ENCODE measurements at places on chromosomes 5 and 9.

- no peak overlapping the region for H3K4me3 ChIP-seq
- H3K27ac ChIP-seq, result no peak overlapping the region
- no peaks in the 10 kb centered on the region for H3K27me3 ChIP-seq
- H3K4me1 ChIP-seq, result no peaks in the 10 kb centered on the region
These were observed 700.2 kb upstream of the PTPRD start for GRCh38 chr9:11312966-11313365.

- peaks cover 9% of the 10 kb centered on the region for H3K27me3 ChIP-seq
- no peaks in the 10 kb centered on the region for H3K4me1 ChIP-seq
- H3K4me3 ChIP-seq, result no peak overlapping the region
- H3K36me3 ChIP-seq, result peaks cover 2% of the 10 kb centered on the region
- no peak overlapping the region for H3K27ac ChIP-seq
- DNase-seq, result no peak
These were observed 167.3 kb downstream of the SEC61B start for GRCh38 chr9:99389087-99390033.

DNA sequence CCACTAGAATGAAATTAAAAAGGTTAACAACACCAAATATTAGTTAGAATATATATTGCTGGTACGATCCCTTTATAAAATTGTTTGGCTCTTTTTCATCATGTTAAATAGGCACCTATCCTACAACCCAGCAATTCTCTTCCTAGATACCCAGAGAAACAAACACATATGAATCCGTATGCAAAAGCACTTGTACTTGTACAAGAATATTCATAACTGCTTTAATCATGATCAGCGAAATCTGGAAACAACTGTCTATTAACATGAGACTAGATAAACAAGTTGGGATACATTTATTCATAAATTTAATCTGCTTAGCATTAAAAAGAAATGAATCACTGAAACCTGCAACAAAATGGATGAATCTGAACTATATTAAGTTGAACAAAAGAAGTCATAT, 113.7 kb upstream of the MAP1B start:
- H3K27me3 ChIP-seq, result peaks cover 26% of the 10 kb centered on the region
- DNase-seq, result no peak
- no peak overlapping the region for H3K27ac ChIP-seq

GRCh38 chr5:92421942-92422341, 1038.8 kb upstream of the ARRDC3 start:
- no peaks in the 10 kb centered on the region for H3K36me3 ChIP-seq
- no peaks in the 10 kb centered on the region for H3K27me3 ChIP-seq
- H3K4me1 ChIP-seq, result no peaks in the 10 kb centered on the region

DNA sequence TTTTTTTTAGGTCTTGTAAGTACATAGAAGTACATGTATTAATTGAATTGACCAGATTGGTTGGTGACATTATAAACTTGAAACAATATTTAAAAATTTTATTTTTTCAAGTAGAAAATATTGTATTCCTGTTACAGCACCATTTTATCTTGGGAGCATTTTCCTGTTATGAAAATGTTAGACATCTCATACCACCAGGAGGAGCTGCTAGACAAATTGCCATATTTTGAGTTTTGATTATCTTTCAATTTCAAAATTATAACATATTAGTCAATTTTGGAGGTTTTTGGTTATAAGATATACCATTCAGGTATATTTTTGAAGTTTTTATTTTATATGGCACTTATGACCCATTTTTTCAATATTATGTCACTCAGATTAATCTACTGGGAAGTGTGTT, 84.4 kb downstream of the CNTLN start:
- DNase-seq, result no peak
- H3K27me3 ChIP-seq, result no peaks in the 10 kb centered on the region
- no peaks in the 10 kb centered on the region for H3K4me1 ChIP-seq

- H3K4me3 ChIP-seq, result no peak overlapping the region
- no peak overlapping the region for H3K27ac ChIP-seq
- no peaks in the 10 kb centered on the region for H3K36me3 ChIP-seq
- H3K27me3 ChIP-seq, result peaks cover 11% of the 10 kb centered on the region
These were observed 125.9 kb upstream of the OSMR start for GRCh38 chr5:38719916-38720315.

GRCh38 chr5:94811331-94811730, 192.9 kb downstream of the SLF1 start:
- H3K27me3 ChIP-seq, result no peaks in the 10 kb centered on the region
- H3K4me1 ChIP-seq, result no peaks in the 10 kb centered on the region
- no peak for DNase-seq
- no peak overlapping the region for H3K27ac ChIP-seq
- no peak overlapping the region for H3K4me3 ChIP-seq

- DNase-seq, result no peak
- H3K36me3 ChIP-seq, result peaks cover 4% of the 10 kb centered on the region
- H3K4me1 ChIP-seq, result peaks cover 79% of the 10 kb centered on the region
- peak overlapping the region; percentile 94 for H3K4me3 ChIP-seq
- H3K27me3 ChIP-seq, result no peaks in the 10 kb centered on the region
- H3K27ac ChIP-seq, result peak overlapping the region; percentile 95
These were observed 1.4 kb downstream of the SUSD1 start for GRCh38 chr9:112173489-112174221.

DNA sequence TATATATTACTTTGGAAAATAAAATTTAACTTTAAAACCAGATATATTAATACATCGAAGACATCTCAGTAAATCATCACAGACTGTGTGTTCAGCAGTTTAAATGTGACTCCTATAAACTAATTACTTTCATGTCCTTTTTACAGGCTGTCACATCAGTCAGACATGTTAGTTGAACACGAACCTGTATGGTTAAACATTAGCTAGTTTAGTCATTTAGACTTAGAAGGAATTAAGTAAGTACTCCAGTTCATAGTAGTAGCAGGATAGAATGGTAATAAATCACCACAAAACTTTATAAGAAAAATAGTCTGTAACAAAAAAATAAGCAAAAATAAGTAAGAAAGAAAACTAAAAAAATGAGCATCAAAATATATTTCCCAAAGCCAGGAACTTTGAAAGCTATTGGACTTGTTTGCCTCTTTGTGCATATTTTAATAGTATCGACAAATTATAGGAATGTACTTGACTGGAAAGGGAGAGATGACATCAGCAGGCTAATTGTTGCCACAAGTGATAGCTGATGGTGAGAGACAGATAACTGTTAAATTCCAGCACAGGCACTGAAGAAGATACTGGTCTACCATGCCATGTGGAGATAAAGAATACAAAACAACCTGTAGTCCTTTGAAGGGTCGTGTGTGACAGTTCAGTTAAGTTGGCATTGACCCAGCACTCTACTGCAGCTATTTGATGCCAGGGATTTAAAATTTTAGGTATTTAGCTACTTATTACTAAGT, 83.9 kb downstream of the RIC1 start:
- no peak overlapping the region for H3K4me3 ChIP-seq
- peaks cover 4% of the 10 kb centered on the region for H3K4me1 ChIP-seq
- H3K27me3 ChIP-seq, result no peaks in the 10 kb centered on the region
- H3K27ac ChIP-seq, result no peak overlapping the region
- peaks cover 14% of the 10 kb centered on the region for H3K36me3 ChIP-seq

DNA sequence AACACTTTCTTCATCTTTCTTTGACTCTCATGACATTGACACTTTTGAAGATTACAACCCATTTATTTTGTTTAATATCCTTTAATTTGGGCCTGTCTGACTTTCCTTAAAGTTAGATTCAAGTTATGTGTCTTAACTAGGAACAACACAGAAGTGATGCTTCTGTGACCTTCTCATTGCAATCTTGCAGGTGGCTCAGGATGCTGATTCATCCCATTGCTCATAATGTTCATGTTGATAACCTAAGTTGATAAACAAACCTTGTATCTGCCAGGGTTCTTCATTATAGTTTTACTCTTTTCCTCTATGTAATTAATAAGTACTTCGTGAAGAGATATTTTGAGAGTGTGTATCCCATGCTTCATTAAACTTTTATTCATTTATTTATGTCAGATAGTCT, 107.2 kb upstream of the SHB start:
- H3K27me3 ChIP-seq, result peaks cover 15% of the 10 kb centered on the region

DNA sequence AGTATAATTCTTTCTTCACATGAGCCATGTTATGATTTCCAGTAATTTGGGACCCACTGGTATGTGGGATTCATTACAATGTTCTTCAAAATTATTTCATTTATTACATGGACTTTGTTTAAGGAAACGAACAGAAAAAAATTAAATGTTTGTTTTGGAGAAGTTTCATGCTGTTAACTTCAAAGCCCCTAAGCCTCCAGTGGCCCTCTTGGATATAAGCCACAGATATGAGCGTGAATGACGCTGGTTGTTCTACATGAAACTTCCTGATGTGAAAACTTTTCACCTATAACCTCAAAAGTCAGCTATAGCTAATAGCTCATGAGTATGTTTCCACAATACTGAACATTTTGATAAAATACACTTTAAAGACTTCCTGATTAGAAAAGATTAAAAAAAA, 334.2 kb downstream of the PDE4D start:
- no peak overlapping the region for H3K27ac ChIP-seq
- H3K4me1 ChIP-seq, result no peaks in the 10 kb centered on the region
- no peaks in the 10 kb centered on the region for H3K27me3 ChIP-seq
- H3K4me3 ChIP-seq, result no peak overlapping the region
- no peak for DNase-seq

DNA sequence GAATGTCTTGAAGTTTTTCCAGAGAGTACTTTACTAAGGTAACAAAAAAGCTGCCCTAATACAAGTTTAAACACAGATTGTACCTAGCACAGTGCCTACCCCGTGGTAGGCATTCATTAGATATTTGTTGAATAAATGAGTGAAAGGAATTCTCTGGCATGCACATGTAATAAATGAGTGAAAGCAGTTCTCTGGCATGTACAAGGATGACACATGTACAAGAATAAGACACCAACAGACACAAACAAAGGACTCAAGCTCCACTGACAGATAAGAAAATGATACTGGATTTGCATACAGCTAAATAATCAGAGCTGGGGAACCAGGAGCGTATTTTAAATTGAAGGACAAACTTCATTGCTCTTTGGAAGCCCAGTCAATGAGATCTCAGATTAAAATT, 535.8 kb downstream of the EFNA5 start:
- H3K36me3 ChIP-seq, result no peaks in the 10 kb centered on the region
- no peak for DNase-seq
- no peak overlapping the region for H3K4me3 ChIP-seq
- no peak overlapping the region for H3K27ac ChIP-seq
